Lower leg skin (tissue), 4 donors: ENCODE measurements at places on chromosomes 3 and 15. TPM values are rescaled to one million over a fixed set of nuclear protein-coding genes. Genes with fewer than 3 reads are reported as not detected.

Gene GRIP2
- 3.5 TPM for total RNA-seq

- DNase-seq: no peak
These were observed 3.6 kb downstream of the CLDN1 start for GRCh38 chr3:190318666-190319065.

Gene TFDP2
- 38.6 TPM for total RNA-seq

Gene DOCK3
- total RNA-seq: 2.0 TPM

GRCh38 chr3:118936811-118937210 lies 97.8 kb downstream of the IGSF11 start:
- DNase-seq: no peak

DNA sequence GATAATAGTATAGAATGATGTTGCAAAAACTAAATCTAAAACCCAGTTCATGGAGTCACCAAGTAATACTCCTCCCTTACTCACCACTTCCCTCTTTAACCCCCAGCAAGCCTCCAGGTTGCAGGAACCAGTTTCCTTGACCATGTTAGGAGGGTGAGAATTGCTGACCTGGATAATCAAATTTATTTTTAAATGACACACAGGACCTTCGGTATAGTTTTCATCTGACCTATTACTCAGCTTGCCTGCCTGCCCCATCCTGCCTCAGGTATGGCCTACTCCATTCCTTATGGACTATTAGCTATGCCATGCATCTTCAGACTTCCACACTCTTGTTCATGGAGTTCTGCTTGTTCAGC lies 883 bp downstream of the RTP4 start:
- DNase-seq: no peak

DNA sequence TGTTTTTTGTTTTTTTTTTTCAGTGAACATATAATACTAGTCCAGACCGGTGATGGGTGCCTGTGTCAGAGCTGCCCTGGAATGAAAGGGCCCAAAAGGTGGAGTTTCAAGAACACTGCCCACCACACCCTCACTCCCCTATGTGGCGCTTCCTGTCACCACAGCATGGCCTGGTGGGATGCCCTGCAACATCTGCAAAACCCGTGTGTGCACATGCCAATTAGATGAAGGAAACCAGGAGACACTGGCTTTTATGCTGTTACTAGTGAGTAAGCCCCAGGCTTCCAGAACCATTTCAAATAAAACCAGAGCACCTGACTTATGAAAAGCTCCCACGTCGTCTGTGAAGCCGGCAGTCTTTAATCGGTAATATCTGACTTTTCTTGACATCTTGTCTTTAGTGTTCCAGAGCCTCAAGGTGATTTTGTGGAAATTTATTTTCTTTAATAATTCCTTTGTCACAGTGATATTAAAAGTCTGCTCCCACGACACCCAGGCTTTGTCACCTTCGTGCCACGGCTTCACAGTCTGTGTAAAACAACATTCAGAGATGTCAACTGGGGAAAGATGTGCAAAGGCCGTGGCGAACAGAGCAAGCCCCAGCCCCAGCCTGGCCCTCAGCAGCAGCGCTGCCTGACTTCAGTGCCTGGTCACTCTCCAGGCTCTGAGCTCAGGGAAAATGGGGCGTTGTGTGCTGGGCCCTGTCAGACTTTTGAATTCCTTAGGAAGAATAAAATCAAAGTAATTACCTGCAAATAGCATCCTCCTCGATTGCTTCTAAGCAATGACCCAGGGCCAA lies 6.4 kb downstream of the CFAP92 start:
- DNase-seq: peak; percentile 65

DNA sequence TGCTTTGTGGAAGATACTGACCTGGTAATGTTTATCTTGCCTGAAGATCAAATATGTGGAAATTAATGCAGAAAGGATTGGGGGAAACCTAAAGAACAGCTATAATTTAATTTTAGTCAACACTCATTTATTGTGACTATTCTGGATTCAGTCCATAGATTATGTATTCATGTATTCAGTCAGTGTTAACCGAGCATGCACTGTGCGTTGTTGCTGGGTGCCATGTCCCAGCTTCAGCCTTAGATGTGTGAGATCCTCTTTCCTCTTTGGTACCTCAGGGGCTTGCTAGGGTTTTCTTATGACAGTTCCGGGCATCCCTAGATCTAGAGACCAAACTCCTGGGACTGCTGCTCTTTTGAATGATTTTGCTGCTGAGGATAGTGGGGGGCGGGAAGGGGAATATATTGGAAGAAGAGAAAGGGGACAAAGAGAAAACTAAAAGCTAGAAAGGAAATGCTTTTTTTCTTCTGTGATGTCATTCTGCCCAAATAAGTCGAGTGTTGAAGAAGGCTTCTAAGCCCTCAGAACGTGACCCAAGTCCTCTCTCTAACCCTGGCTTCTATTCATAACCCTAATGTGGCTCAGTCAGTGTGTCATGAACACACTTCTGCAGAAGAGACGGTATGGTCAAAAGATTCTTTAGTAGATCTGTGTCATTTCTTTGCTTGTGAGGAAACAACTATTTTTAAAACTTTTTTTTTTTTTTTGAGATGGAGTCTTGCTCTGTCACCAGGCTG lies 33.5 kb downstream of the STARD9 start:
- no peak for DNase-seq

DNA sequence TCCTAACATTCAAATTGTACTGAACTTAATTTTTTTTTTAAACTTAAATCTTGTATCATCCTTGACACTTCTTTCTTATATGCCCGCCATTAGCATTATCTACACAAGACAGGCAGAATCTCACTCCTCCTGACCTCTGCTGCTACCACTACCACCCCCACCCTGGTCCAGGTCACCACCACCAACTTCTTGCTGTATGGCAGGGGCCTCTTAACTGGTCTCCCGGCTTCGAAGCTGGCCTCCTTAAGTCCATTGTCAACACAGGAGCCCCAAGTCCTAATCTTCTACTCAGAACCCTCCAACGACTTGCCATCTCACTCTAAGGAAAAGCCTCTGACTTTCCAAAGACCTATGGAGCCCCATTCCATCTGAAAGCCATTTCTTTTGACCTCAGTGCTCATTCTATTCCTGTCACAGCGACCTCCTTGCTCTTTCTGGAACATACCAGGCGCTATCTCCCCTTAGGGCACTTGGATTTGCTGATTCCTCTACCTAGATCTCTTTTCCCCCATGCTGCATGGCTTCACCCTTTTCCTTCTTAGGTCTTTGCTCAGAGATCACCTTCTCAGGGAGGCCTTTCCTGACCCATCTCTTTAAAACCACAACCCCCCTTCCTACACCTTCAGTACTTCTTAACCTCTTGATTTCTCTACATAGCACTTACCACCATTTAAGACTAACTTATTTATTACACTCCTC lies 2.6 kb downstream of the PRC1 start:
- DNase-seq: no peak

- no peak for DNase-seq
These were observed 21.6 kb upstream of the DUSP7 start for GRCh38 chr3:52077925-52078324.

GRCh38 chr15:100261302-100262240 lies 80.2 kb downstream of the ADAMTS17 start:
- peak; percentile 3 for DNase-seq

DNA sequence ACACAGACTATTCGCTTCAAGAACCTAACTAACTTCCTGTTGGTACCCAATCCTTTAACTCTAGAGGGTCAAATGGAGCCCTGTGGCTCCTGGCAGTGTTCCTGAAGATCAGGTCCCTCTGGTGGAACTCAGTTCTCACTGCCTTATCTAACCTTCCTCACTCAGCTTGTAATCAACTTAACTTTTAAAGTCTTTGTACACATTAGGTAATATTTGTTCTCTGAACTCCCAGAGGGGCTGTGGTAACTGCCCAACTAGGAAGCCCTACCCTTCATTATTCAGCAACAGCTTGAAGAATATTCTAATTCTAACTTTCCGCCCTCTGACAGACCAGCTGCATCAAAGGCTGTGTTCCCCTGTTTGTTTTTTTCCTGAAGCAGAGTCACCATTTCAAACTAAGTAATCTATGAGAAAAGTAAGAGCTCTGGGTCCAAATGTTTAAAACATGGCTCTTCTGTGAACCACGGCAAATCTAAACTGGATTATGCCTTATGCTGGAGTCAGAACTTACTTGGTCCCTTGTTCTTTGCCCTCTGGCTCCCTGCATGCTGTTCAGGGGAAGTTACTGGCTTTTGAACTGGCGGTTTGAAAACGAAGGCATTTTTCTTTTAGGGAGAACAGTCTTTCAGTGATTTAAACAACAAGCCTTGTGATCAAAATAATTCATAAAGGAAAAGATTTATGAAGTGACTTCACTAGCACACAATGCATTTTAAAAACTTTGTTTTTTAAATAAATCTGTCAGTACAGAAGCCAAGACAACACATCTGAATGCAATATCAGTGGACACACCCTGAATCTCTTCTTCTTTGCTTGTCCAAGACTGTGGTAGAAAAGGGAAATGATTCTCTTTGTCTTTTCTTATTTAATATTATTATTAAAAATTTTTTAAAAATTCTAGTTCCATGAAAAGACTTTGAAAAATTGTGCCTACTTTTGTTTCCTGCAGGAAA lies 365.6 kb downstream of the TIGIT start:
- DNase-seq: no peak

DNA sequence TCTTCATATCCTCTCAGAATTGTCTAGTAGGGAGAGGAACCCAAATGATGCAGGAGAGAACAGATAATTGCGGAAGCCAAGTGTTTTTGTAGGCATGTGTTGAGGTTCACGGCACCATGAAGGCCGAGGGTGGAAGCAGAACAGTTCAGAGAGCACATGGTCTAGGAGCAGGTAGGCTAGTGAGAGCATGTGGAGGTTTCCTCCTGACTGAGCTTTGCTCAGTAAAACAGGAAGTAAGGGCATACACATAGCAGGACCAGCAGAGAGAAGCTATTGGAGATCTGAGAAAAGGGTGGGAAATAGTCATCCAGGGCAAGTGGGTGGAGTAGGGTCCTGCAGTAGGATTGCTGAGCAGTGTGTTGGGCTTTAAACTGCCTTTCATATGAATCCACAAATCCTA lies 491.1 kb downstream of the FHIT start:
- DNase-seq: no peak

Gene OR5K2
- not detected for total RNA-seq

DNA sequence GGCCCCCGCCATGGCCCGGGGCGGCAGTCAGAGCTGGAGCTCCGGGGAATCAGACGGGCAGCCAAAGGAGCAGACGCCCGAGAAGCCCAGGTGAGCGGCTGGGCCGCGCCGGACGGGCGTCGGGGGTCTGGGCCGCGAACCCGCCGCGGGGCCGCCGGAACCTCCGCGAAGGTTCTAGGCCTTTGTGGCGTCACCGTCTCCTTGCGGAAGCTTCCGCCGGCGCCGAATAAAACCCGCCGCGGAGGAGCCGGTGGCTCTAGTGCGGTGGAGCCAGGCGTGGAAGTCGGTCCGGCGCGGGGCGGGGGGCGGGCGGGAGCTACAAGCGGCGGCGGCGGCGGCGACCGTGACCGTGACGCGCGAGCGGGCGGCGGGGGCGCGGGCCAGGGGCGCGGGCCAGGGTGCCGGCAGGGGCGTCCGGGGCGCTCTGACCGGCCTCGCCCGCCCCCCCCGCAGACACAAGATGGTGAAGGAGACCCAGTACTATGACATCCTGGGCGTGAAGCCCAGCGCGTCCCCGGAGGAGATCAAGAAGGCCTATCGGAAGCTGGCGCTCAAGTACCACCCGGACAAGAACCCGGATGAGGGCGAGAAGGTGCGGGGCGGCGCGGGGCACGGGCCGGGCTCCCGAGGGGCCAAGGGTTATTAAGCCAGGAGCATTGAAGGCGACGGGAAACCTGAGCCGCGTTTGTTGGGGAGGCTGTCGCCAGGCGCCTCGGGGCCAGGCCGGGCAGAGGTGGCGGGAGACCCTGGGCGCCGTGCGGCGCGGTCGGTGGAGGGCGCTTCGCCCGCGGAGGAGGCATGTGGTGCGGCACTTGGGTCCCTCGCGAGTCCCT lies at the start of gene DNAJA4:
TSS of gene DNAJA4 (plus strand) at position 259 of the 833 bp plus-strand sequence. CDS start at position 461, 202 bp downstream.
- peak; percentile 90 for DNase-seq

- DNase-seq: no peak
These were observed 225.9 kb downstream of the IGSF11 start for GRCh38 chr3:118808723-118809122.

- no peak for DNase-seq
These were observed 6.2 kb downstream of the ZIC4 start for GRCh38 chr3:147400111-147400510.

Gene HIGD2B
- not detected for total RNA-seq

Gene CYP11A1
- not detected for total RNA-seq

Gene PARP15
- total RNA-seq: not detected

Gene LTK
- total RNA-seq: 0.52 TPM

- DNase-seq: no peak
These were observed 671.5 kb downstream of the FHIT start for GRCh38 chr3:60579734-60580133.

GRCh38 chr15:60969658-60970057 lies 259.4 kb downstream of the RORA start:
- DNase-seq: no peak

DNA sequence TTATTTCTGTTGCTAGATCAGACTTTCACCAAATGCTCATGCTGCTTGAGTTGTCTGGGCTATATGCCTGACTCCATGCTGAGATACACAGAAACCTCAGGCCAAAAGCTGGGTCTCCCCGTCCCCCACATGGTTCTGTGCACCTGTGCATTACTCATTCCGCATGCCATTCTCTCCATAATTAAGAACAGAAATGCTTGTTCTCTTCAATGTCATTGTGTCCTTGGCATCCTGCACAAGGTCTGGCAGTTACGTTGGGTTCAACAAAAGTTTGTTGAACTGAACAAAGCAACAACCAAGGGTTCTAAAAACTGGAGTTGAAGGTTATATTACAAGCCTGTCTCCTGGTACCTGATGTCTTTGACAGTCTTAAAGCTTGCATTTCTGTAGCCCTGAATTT lies 177.5 kb downstream of the FNDC3B start:
- no peak for DNase-seq

Gene CCDC54
- not detected for total RNA-seq
